Endodermal cell (in vitro differentiated cells): ENCODE measurements at places on chromosomes 6 and 20. TPM values are rescaled to one million over a fixed set of nuclear protein-coding genes. Genes with fewer than 3 reads are reported as not detected.
A peak's percentile ranks its signal among the peaks of the same experiment; 100 is the strongest.

GRCh38 chr6:131761060-131761761, 46.6 kb upstream of the ENPP1 start:
- no peak for DNase-seq

DNA sequence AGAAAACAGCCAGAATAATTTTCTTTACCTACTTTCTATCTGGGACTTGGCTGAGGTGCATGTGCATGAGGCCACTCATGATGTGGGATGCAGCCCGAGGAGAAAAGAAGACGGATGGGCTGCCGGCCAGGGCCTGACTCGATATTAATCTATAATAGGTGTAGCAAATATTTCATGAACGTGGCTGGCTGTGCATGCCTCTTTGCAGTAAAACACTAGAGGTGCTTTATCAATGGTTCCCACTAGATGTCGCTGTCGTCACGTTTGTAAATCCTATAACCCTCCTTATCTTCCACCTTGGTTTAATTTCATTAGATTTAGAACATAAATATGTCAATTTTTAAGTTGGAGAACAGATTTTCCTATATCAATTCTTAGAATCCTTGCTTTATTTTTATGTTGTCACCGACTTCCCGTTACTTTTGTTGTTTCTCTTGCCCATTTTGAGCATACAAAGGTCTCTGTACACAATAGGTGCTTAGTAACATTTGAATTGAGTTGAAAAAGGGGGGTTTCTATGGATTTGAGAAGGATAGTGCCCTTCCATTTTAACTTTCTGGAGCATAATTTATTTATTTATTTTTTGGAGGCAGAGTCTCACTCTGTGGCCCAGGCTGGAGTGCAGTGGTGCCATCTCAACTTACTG, 19.6 kb upstream of the FERMT1 start:
- DNase-seq, result peak; percentile 76

Gene GPLD1
- total RNA-seq, result 4.7 to 7.9 TPM (median 7.5 TPM) in 3 replicates

Gene BMP6
- total RNA-seq, result 0.33 to 0.71 TPM (median 0.48 TPM) in 3 replicates

- no peak for DNase-seq
Observed at GRCh38 chr6:75791881-75792280, 42.8 kb downstream of the MYO6 start.

DNA sequence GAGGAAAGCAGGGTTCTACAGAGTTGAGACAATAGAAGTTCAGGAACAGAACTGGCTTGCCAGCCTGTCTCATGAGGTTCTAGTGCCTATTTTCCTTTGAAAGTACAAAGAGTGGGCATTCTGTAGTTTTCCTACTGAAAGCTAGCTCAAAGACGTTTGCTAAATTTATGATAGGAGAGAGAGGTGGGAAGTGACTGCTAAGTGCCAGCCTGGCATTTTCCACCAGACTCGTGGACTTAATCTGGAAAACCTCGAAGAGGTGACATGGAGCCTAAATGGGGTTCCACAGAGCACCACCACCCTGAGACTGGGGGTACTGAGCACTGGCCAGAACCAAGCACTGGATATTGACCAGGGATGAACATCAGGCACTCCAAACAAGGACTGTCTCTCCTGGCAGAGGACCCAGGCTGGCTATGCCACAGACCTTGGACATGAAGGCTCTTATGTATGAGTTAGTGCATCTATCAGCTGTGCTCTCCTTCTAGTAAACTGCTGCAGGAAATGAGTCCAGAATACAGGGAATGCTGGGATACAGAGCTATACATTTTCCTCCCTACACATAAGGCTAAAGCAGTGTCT, 7.1 kb downstream of the PEX6 start:
- no peak for DNase-seq

Gene ADGB
- total RNA-seq, result 0.95 to 1.3 TPM (median 1.2 TPM) in 3 replicates

DNA sequence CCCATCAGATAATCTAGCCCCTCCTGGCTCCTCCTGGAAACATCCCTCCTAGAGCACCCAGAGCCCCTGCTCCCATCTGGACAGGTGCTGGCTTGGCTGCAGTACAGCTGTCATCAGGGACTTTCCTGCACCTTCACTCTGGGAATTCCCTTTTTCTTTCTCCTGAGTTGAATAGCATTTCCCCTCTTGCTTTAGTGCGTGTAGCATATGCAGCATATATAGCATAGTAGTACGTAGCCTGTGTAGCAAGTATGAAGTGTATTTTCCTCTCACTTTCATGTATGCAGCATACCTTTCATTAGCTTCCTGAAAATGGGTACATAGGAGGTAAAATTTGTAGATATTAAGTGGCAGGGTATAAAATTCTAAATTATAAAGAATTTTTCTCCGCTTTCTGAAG, 352.9 kb downstream of the ESR1 start:
- DNase-seq, result no peak

- DNase-seq, result no peak
Observed at GRCh38 chr6:87630746-87631145, 40.8 kb downstream of the ORC3 start.

DNA sequence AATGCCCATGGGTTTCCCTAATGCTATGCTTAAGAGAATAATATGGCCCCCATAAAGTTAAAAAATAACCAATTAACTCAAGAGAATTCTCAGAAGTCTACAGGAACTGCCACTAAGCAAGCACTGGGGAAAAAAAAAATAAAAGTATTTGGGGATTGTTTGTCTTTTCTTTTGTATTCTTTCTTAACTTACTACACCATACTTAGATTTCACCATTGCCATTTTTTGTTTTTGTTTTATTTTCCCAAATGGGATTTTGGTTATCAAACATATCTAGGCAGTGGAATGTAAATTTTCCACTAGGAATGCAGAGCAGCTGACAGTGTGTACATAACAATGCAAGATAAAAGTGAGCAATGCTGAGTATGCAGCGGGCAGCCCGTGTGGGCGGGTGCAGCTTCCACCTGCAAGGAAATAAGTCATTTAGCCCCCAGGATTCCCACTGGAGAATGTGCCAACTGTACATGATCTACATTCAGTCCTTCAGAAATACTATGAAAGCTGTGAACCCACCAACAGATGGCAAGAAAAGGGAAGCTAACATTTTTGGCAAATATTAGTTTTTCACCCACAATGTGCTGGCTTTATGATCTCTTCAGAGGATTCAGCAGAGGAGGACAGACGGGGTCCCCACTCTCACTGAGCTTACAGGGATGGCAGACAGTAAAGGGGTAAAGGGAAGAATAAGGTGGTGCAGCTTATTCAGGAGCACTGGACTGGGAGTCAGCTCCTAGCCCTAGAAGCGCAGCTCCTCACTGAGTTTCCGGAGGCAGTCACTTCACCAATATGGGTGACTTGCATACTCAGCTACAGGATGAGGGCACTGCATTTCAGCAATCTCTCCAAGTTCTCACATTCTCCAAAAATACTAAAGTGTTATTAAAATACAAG, 44.4 kb downstream of the DCDC2 start:
- no peak for DNase-seq

GRCh38 chr6:44489910-44490604, 102.6 kb downstream of the CDC5L start:
- DNase-seq, result no peak

- DNase-seq, result no peak
Observed at GRCh38 chr6:83860782-83861495, 1.4 kb downstream of the CYB5R4 start.

DNA sequence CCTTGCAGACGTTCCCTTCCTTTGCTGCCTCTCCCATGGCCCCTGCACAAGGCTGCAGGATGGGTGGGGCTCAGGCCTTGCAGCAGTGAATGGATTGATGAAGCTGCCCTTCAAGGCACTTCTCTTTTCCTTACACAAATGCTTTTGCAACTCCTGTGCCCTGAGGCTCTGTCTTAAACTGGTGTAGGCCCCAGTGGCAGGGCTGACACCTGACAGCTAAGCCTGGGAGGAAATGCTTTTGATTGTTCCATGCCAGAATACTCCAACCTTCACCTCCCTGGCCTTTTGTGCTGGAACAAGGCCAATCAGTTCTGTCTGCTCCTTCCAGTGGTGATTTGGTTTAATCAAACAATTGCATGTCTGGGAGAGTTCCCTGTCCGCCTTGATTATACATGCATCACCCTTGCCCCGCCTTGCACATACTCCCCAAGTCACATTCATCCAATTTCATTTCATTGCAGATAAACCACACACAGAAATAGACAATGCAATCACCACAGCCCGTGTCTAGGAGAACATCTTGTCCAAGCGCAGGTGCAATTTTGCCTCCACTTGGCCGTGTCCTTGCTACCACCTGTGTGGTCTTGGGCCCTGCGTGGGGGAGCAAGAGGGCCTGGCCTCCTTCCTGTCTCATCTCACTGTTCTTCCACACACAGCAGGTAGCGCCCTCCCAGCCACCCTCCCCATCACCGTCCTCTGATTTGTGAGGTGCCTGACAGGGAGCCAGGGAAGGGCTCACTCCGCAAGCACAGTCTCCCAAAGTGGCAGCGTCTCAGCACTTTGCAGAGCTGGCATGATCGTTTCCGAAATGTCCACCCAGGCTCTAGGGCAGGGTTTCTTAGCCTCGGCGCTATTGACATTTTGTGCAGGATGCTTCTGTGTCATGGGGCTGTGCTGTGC, 120.4 kb downstream of the CDH26 start:
- DNase-seq, result no peak

- no peak for DNase-seq
Observed at GRCh38 chr6:26198722-26199056, 111.5 kb downstream of the HFE start.

DNA sequence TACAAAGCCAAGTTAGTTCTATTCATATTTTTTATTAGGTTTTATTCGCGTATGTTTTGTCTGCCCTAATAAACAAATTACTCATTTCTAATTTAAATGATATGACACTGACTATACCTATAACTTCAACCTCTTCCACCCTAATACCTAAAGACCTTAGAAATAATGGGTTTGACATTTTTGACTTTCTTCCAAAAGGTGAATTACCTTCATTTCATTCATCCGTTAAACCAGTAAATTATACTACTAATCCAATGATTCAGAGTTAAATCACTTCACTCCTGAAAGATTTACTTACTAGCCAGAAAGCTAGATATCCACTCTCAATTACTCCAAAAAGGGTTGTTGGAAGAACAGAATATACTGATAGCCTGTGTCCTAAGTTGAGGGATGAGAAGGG, 5.2 kb downstream of the MRPS10 start:
- no peak for DNase-seq

Gene TSPYL1
- 40.8 to 75.1 TPM (median 73.4 TPM) in 3 replicates for total RNA-seq

Gene AMD1
- 87.0 and 91.4 TPM in 2 replicates for total RNA-seq

DNA sequence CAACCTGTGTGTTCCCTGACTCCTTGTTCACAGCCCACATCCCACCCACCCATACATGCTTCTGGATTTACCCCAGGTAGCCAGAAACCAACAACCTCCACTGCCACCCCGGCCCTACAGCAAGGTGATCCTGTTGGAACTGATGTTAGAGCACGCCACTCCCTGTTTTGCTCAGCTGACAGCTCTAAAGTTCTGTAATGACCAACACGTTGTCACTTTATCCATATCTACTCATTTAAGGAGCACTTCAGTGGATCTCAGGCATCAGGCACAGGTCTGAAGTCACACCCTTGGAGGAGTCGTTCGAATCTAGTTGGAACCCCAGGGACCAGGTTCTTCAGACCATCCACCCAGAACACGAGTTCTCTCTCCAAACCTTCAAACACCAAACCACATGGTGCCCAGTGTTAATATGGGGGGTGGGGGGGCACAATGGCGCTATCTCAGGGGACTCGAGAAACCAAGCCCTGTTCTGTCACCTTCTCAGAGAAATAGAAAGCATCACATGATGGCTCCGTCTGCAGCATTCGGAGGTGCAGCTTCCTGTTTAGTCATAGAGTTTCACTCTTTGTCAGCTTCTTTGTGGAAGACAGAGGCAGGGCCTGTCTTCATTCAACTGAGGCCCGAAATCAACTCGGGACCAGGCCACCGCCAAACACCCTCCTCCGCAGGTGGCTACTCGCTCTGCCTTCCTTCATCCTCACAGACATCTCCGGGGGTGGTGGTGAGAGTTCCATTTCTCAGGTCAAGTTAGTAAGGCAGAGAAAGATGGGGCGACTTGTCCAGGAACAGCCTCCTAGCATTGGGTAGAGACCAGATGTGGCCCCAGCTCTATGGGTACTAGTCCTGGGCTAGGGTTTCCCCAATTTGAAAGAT, 142.2 kb downstream of the NFATC2 start:
- DNase-seq, result no peak

- DNase-seq, result no peak
Observed at GRCh38 chr6:35092362-35093117, 48.6 kb downstream of the TCP11 start.

DNA sequence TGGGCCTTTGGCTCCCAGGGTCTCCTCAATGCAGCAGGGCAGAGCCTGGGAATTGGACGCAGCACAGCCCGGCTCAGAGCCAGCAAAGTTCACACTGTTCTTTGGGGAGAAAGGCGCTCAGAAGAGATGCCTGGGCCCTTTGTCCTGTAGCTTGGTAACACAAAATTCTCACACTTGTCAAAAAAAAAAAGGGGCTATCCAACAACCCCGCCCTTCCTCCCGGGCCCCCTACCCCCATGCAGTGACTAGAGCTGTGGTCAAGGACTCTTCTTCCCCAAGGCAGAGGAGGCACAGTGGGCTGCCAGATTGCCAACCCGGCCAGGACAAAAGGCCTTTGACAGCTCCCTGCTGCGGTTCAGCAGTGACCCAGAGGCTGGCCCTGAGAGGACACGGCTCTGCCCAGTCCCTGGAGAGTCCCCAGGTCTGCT, 2.0 kb downstream of the NKAIN4 start:
- no peak for DNase-seq

Gene ZC3H12D
- total RNA-seq, result 0.32 and 0.42 TPM in 2 replicates

GRCh38 chr20:56843386-56843785, 214.3 kb downstream of the TFAP2C start:
- DNase-seq, result no peak

DNA sequence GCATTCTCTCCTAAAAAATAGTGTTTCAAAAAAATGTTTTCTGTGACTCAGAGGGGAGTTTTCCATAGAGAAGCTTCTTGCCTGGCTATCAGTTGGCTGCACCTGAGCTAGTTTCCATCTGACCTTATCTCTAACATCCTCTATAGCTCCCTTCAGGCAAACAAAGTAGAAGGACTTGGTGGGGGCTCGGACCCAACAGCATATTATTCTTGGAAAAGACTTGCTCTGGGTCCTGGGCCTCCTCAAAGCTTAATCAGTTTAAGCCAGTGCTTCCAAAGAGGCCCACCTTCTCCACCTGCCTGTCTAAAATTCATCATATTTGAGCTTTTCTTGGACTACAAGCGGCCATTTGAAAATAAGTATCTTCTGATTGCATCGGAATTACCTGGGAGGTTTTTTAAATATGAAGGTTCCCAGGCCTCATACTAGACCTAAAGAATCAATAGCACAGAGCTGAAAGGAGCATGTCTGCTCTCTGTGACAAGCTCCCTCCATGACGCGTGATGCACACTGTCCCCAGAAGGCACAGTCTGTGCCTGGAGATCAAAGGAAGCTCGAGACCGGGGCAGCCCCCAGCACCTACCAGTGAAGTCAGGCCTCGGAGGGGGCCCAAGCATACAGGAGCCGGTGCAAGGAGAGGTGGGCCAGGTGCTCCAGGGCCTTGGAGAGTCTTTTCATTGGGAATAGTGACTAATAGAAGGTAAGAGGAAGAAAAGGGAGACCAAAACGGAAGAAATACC, 80.6 kb upstream of the HIVEP1 start:
- no peak for DNase-seq

Gene RAMACL
- 0.59 to 1.4 TPM (median 0.80 TPM) in 3 replicates for total RNA-seq

GRCh38 chr6:40753675-40754448, 166.7 kb upstream of the LRFN2 start:
- no peak for DNase-seq
